ENCODE measurements at places on chromosomes 4 and X. TPM values are rescaled to one million over a fixed set of nuclear protein-coding genes. Genes with fewer than 3 reads are reported as not detected.
A peak's percentile ranks its signal among the peaks of the same experiment; 100 is the strongest.

GRCh38 chr4:10007436-10007740, 13.9 kb downstream of the SLC2A9 start:
- no peak for DNase-seq

DNA sequence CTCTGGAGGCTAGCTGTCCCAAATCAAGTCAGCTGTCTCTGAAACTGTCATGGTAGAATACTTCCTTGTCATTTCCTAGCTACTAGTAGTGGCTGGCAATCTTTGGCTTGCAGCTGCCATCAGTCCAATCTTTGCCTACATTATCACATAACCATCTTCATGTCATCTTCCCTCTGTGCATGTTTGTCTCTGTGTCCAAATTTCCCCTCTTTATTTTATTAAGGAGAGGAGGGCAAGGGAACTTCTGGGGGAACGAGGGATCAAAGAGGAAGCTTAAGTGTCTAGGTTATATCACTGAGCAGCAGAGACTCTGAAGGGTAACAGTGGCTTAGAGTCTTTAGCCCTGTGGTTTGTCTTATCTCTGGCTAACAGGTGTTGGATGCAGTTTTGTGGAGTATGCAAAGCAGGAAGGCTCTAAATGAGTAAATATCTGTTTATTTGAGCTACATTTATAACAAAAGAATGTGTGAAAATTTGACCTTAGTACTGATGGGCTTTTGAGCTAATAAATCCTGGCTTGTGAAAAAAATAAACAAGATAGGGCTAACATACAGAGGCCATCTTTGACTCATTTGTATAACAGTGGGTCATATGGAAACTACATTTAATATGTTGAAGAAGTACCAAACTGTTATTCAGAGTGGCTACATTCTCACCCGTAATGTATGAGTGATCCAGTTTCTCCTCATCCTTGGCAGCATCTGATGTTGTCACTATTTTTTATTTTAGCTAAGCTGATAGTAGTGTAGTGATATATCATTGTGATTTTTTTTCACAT, 49.4 kb upstream of the ENOX2 start:
- DNase-seq: no peak

DNA sequence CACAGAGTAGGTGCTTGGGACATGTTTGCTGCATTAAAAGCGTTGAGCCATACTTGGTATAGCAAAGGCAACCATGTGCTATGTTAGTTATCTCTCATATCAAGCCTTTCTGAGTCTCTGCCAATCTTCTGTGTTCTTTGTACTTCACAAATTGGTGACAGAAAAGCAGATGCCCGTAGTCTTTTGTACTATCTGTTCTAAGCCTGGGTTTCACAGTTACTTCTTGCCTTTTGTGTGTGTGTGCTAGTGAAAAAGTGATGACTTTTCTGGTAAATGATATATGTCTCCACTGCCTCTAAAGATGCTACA, 16.1 kb upstream of the KLHL2 start:
- no peak for DNase-seq

DNA sequence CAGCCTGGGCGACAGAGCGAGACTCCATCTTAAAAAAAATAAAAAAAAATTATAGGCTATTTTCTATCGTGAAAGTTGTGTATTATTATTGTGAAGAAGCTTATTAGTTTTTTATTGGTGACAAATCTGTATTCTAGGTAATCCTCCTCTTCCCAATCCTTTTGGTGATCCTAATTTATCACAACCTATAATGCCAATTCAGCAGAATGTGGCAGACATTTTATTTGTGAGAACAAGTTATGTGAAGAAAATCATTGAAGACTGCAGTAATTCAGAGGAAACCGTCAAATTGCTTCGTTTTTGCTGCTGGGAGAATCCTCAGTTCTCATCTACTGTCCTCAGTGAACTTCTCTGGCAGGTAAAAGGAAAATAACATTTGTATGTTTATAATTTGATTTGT, 109.4 kb upstream of the DDX3X start:
- no peak for DNase-seq

DNA sequence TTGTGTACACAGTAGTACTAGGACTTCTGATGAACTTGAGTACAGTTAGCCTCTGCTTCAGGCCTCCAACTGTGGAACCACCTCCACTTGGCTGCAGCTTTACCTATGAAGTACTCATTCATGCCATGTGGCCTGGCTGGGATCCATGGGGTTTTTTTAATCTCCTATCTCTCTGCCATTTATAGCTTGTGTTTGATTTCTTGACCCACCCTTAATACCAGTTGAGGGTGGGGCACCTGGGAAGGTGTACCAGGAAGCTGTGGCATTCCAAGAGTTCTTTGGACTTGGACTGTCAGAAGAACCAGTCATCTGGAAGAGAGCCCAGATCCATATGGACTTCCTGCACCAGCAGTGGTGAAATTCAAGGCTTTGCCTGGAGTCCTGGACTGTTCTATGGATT, 230.1 kb downstream of the SHROOM3 start:
- DNase-seq: no peak

- peak; percentile 54 for DNase-seq
Measured at GRCh38 chrX:41085878-41086626, 807 bp downstream of the USP9X start.

DNA sequence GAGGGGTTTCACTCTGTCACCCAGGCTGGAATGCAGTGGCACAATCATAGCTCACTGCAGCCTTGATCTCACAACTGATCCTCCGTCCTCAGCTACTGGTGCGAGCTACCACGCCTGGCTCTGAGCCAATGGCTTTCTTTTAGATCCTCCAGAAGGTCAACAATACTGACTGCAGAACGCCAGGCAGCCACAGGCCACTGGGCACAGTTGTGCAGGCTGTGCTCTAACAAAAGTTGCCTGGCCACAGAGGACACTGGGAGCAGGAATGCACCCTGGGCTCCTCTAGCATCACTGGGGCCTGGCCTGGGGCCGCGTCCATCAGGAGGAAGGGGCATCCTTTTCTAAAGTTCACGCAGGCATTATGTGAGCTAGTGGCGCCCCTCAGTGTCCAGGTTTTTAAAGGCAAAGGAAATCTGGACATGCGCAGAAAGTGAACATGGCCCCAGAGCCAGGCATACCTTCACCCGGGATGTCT, 14.9 kb upstream of the PORCN start:
- peak; percentile 34 for DNase-seq

DNA sequence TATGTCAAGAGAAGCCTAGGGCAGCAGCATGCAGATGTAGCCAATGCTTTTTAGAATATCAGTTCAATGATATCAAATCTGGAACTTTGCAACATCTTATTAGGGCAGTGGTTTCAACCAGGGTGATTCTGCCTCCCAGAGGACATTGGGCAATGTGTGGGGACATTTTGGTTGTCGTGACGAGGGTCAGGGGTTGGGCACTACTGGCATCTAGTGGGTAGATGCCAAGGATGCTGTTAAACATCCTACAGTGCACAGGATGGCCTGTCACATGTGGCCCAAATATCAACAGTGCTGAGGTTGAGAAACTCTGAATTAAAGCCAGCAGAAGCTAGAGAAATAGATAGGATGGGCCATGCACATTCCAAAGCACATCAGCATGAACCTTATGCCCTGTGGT, 152.3 kb downstream of the AMELX start:
- DNase-seq: no peak

- DNase-seq: no peak
Measured at GRCh38 chr4:87306056-87306455, 16.6 kb downstream of the HSD17B13 start.

DNA sequence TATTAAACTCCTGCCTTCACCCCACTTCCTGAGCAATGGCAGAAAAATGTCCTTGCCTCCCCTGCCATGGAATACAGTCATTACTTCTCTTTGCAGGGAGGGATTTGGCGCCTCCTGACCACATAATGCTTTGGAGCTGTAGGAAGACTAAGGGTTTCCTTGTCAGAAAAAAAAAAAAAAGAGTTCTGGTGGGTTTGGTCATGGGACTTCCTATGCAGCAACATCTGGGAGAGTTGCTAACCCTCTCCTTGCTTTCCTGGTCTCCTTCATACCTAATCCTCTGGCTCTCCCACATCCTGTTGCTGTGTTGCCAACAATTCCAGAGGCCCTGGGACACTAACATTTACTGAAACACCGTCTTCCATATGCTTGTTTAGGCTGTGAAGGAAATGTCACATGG, 75.1 kb upstream of the MBNL3 start:
- no peak for DNase-seq

GRCh38 chr4:60241866-60242265, 958.3 kb upstream of the ADGRL3 start:
- no peak for DNase-seq

Gene SHOX
- total RNA-seq: not detected

Gene RRH
- 0.05 TPM for total RNA-seq

Gene RAB41
- not detected for total RNA-seq

Gene TENM3
- 16.8 TPM for total RNA-seq

Gene OPRPN
- total RNA-seq: not detected

Gene DRP2
- under 0.01 TPM for total RNA-seq

Measured in liver (tissue), 10 donors.